NCI-H226 (cell line): ENCODE measurements at places on chromosomes 12 and 14.
A peak's percentile ranks its signal among the peaks of the same experiment; 100 is the strongest.

GRCh38 chr14:68263563-68264259 is 444.1 kb downstream of the RAD51B start:
- no peak for DNase-seq

DNA sequence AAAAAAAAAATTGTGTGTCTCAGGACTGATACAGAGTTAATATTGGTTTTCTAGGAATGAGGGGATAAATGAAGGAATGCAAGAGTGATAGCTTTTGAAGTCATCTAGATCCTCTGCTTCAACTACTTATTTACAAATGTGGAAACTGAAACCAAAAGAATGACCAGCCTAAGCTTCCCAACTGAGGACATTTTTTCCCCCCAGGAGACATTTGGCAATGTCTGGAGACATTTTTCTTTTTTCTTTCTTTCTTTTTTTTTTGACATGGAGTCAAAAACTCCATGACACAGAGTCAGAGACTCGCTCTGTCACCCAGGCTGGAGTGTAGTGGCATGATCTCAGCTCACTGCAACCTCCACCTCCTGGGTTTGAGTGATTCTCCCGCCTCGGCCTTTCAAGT is 15.3 kb downstream of the DLK1 start:
- DNase-seq: no peak

GRCh38 chr14:78509516-78509915 is 339.3 kb downstream of the NRXN3 start:
- DNase-seq: no peak

DNA sequence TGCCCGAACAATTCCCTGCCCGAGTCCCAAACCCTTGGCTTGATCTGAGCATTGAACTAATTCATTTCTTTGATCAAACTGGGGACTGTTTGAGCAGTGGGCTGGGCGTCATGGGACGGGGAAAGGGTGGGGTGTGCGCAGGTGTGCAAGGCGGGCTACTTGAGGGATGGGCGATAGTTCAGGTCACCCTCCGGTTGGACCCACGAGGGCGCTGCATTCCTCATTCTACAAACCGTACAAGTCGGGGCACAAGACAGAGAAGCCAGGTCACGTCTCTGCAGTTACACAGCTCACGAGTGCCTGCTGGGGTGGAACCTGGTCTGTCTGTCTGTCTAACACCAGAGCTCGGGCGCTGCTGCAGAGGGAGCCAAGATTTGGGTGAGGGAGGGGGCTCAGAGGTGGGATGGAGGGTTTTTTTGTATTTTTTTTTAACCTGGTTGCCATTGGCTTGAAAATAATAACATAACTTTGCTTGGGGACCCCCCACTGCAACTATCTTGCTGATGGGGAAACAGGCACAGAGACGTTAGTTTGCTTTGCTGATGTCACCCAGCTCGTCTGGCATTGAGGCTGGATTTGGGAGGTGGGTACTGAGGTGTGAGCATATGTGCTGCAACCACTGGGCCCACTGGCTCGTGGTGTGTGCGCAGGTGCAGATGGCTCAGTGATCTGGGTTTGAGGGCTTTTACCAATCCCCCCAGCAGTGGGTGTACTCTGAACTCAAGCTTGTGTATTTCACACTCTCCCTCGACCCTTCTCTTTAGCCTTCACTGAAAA is 7.6 kb upstream of the RTL1 start:
- no peak for DNase-seq

GRCh38 chr14:38870296-38870836 is 232.7 kb downstream of the SEC23A start:
- DNase-seq: no peak

DNA sequence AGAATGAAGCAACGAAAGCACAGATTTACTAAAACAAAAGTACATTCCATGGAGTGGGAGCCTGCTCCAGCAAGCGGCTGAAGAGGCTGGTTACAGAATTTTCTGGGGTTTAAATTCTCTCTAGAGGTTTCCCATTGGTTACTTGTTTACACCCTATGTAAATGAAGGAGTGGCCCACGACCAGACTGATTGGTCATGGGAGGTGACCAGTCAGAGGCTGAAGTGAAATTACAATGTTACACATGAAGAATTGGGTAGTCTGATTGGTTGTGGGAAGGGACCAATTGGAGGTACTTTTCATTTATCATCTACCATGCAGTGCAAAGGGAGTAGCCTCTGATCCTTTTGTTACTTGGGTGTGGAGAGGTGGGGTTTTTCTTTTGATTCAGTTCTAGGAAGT is 36.2 kb upstream of the APPL2 start:
- no peak for DNase-seq

DNA sequence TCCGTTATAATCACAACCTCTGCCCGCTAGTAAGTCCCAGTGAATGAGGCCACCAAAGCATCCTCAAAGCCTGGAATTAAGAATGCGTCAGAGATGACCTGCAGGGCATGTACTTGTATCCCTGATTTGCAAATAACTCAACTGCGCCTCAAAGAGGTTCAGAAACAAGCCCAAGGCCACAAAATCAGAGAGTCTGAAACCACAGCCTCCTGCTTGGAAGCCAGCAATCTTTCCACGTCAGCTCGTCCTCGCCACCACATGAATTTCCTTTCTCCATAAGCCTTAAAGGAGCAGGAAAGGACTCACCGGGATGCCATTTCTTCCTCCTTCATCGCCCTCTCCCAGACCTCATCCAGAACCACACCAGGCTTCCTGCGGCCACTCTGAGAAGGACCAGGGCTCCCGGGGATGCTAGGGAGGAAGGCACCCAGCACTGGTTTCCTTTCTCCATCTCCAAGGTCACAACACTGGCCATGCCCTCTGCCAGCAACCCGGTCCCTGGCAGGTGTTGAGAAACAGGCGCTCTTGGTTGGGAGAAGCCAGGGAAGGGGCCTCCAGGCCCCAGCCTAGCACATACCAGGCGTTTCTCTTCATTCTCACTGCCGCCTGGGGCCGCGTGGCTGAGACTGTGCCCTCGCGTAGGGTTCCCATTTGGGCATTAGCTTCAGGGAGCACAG is 191.2 kb upstream of the DIO3 start:
- DNase-seq: no peak

DNA sequence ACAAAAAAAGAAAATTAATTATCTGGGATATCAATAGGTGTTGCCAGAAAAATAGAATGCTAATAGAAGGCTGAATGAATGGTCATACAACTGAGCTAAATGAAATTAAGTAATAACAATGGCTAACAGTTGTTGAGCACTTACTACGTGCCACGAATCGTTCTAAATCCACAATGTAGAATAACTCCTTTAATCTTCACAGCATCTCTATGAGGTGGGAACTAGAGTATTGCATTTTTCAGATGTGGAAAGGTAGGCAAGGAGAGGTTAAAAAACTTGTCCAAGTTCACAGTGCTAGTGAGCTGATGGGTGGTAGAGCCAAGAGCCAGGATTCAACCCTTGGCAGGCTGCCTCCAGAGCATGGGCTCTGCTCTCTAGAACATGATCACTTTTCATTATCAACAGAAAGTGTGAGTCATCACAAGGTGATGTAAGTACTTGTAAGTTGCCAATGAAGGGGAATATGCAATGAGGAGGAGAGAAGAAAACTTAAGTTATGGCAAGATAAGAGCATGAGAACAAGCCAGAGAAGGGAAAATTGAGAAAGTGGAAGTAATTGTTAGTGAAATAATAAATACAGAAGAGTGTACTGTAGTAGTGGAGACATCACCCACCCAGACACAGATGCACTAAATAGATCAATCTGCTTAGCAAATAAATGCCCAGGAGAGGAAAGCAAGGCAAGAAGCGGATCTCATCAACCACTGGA is 122.1 kb downstream of the PRKD1 start:
- DNase-seq: peak; percentile 97

- no peak for DNase-seq
Measured at GRCh38 chr14:51431033-51431709, 191.1 kb downstream of the TMX1 start.

DNA sequence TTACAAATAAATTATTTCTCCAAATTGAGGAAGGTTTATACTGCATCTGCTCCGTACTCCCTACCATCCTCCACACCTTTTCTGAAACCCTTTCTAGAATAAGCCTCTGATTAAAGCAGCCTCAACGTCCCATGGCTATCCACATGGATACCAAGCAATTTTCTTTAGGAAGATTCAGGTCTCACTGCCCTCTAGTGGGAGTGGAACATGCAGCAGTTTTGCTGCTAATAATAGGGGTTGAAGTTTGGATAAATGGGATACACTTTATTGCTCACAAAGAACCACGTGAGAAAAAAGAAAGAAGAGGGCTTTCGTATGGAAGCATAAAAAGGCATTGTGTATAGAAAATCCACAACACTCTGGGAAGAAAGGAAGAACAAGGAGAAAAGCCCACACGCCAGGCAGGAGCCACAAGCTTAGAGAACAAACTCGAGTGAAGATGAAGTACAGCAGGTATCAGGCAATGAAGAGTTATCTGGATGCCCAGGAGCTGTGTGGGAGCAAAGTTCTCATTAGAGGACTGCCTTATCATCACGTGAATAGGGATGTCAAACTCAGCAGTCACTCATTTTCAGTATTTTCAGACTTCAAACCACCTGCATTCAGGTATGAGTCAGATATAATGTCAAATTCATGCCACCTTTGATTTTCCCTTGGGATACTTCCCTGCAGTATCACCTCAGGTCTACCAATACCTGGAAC is 45.8 kb downstream of the CCER1 start:
- DNase-seq: peak; percentile 54

DNA sequence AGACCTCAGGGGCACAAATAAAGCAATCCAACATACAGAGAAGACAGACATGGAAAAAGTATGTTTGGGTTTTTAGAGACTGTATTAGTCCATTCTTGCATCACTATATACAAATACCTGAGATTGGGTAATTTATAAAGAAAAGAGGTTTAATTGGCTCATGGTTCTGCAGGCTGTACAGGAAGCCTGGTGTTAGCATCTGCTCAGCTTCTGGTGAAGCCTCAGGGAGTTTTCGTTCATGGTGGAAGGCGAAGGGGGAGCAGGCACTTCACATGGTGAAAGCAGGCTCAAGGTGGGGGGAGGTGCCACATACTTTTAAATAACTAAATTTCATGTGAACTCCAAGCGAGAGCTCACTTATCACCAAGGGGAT is 3.7 kb upstream of the PPP2R5C start:
- DNase-seq: no peak

DNA sequence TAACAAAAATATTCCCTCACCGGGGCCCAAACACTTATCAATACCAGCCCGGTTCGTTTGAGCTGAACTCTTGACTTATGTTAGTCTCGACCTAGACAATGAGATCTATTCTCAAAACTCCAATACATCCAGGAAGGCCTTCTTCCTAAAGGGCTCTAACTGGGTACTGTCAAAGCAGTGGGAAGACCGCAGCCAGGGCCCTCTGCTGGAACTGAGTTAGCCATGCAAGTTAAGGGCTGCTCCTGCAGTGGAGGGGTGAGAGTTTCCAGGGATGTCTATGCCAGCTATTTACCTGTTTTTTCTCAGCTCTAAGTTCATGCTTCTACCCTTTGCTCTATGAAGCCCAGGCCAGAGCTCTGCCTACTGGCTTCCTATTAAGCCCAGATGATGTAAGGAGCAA is 348.8 kb downstream of the GXYLT1 start:
- no peak for DNase-seq

DNA sequence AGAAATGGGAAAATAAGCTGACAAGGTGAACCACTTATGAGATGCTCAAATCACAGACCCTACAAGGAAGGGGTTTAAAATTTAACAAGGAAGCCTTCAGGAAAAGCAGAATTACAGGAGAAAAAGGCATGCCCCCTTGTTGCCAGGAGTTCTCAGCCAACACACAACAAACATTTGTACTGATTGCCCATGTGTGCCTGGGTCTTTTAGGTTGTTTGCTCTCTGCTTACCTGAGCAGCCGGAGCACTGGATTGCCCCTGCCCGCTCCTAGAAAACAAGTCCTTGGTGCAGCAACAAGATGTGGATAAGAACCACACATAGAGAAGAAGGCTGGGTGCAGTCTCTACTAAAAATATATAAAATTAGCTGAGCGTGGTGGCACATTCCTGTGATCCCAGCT is 3.4 kb downstream of the DRAM1 start:
- DNase-seq: no peak

DNA sequence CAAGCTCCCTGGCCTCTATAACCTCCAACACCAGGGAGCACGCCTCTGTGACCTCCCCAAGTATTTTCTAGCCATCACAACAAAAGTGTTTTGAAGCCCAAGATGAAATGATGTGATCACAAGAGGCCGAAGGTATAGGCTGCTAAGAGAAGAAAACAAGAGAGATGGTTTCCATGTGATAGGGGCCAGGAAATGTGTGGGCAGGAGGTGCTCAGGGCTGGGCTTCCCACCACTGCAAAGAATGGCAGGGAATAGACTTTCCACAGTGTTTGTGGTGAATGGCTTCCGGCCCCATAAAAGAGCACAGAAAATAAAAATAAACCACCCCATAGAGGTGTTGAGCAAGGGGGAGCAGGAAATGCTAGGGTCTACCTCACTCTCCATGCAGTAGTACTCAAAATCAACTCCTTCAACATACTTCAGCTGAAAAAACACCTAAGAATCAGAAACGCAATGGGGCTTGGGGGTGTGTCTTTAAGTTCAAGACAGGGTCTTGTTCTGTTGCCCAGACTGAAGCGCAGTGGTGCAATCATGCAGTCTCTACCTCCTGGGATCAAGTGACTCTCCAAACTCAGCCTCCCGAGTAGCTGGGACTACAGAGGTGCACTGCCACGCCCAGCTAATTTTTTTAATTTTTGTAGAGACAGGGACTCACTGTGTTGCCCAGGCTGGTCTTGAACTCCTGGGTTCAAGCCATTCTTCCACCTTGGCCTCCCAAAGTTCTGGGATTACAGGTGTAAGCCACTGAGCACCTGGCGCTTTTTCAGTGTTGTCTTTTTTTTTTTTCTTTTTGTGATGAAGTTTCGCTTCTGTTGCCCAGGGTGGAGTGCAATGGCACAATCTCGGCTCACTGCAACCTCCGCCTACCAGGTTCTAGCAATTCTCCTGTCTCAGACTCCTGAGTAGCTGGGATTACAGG is 27.1 kb downstream of the DAD1 start:
- no peak for DNase-seq

DNA sequence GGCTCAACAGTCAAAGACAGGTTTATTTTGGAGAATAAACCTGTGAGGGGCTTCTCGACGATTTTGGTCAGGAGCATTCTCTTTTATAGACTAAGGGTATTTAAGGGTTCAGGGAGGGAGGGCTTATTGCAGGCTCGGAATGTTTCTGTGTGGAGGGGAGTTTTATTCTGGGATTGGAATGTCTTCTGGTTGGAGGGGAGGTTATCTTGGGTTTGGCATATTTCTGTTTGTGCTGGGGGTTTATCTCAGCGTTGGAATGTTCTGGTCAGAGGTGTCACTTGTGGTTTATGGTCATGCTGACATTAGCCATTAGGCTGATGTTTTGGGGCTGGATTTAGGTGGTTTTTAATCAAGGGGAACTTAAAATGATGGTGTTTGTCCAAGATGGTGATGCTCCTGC is 103.9 kb downstream of the SUDS3 start:
- no peak for DNase-seq
